AML-193 (cell line): ENCODE measurements at places on chromosomes 13 and 19.

DNA sequence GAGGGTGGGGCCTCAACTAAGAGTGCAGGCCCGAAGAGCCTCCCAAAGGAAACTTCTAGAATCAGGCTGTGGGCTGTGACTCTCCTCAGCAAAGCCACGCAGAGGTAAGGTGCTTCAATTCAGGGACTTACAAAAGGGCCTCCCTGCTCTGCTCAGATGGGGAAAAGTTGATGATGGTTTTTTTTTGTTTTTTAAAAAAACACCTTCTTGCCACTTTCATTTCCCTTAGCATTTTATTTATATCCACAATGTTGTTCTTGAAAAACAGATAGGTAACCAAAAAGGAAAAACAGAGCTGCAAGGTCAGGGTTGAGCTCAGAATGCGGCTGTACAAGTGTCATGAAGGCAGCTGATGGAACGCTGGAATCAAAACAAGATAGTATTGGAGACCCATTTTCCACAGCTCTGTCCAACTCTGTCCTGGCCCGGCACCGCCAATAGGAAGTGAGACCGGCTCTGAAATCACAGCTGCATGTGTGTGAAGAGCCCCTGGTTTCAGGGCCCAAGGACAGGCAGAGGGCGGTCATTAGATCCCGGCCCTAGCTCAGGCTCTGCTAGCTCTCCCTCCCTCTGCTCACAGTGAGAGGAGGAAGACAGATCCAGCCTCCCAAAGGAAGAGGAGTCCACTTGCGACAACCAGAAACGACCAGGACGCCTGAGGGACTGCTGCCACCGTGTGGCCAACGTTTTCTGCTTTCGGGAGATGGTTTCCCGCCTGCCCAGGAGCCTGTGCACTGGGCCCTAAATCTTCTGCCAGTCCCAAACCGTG lies 58.3 kb downstream of the KLF2 start:
- DNase-seq, result peak; percentile 55

DNA sequence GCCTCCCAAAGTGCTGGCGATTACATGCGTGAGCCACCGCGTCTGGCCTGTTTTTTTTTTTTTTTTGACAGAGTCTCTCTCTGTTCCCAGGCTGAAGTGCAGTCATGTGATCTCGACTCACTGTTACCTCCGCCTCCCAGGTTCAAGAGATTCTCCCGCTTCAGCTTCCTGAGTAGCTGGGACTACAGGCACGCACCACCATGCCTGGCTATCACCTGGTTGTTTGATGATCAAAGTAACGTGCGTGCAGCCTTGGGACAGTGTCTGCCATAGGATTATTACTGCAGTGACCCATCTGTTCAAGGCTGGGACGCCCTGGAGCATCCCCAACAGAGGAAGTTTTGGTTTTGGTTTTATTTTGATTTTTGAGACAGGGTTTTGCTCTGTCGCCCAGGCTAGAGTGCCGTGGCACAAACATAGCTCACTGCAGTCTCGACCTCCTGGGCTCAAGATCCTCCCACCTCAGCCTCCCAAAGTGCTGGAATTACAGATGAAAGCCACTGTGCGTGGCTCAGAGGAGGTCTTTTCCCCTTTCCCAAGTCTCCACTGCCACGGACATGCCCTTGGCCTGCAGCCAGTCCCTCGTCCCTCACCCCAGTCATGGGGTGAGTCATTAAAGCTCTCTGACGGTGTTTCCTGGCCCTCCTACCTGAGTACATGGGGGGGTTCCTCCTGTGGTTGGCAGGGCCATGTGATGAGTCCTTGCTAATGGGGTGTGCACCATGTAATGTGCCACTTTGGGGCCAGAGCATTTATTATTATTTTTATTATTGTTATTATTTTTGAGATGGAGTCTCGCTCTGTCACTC lies 65.6 kb downstream of the IER2 start:
- no peak for DNase-seq

DNA sequence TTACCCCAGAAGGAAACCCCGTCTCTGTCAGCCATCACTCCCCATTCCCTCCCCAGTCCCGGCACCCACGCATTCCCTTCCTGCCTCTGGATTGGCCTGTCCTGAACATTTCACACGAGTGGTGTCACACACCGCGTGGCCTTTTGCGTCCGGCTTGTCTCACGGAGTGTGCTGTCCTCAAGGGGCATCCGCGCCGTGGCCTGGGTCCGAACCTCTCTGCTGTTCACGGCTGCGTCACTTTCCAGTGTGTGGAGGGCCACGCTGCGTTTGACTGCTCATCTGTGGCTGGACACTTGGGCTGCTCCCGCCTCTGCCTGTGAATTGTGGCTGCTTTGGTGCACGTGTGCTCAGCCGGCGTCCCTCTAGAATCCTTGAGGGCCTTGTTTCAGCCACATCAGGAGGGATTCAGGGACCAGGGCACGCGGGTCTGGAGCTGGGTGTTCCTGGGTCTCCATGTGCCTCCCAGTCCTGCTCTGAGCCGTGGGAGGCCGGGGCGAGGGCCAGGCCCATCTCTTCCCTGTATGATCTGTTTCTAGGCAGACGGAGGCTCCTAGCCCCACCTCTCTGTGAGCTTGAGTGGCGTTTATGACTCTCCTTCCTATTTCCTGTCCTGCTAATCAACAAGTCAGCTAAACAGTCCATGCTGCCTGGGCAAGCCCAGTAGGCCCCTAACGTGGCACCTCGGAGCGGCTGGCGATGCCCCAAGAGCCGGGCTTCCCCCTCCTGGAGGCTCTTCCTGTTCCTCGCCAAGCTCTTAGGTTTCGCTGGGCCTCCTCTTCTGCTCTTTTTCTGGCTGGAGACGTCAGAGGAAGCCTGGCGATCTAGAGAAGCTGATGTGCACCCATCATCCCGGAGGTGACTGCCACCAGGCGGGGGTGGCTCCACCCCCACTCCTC lies 8.1 kb downstream of the STK11 start:
- DNase-seq, result no peak

DNA sequence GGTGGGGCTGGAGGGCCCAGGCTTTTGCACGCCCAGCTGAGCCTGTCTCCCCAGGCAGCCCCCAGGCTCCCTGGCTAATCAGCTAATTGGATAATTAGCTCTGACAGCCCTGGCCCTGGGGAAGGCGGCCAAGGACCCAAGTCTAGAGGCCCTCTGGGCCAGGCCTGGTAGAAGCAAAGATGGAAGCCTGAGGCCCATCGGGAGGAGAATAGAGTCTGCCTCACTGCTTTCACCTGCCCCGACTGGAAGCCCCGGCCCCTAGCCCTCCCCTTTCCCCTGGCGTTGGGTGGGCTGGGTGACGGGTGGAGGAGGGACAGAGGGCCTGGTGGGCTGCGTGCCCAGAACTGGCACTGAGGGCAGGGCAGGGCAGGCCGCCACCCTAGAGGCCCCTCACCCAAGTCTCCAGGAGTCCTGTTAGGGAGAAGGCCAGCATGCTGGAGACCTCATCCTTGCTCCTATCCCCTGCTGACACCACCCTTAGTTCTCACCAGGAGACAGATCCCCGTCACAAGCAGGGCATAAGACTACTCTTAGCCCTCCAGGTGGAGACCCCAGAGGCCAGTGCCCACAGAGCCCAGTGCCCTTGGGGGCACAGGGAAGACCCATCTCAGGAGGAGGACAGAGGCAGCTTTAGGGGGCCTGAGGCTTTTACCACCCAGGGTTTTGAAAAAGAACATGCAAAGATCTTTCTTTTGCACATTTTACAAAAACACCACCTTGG lies 12.0 kb downstream of the LYL1 start:
- DNase-seq, result no peak

GRCh38 chr19:23075031-23075733 lies 41.6 kb upstream of the ZNF730 start:
- DNase-seq, result no peak

DNA sequence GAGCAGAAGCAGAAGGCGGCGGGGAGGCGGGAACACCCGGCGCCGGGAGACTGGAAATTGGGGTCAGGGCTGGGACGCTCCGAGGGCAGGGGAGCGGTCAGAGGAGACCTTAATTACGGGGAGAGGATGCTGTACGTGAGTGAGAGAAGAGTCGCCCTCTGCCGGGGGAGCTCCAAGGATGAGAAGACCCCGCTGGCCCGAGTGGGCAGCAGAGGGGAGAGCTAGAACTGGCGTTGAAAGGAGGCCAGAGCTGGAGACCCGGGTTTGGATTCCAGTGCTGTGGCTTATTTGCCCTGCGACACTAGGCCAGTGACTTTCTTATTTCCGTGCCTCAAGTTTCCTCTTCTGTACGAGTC lies 536 bp downstream of the FAM32A start:
- DNase-seq, result peak; percentile 40

DNA sequence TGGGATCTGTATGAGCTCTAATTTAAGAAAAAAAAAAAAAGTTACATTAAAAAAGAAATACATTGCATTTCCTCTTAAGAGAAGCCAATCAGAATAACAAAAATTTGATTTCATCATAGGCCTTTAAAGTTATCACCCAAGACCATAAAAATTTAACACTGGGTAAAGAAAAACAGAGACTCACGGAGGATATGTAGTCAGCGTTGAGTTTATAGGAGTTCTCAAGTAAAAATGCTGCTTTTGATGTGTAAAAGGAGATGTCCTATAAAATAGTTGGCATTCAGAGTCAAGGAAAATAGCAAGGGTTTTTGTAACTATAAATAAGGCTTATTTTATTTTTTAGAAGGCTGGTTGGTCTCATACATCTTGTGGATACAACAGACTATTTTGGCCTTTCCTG lies 191.1 kb downstream of the EFNB2 start:
- DNase-seq, result no peak

- no peak for DNase-seq
Measured at GRCh38 chr19:29881386-29881785, 60.7 kb upstream of the URI1 start.

- DNase-seq, result no peak
Measured at GRCh38 chr19:8663920-8664670, 33.7 kb downstream of the NFILZ start.

GRCh38 chr13:87570669-87571068 lies 100.5 kb upstream of the SLITRK5 start:
- no peak for DNase-seq

GRCh38 chr19:15869109-15869555 lies 28.7 kb downstream of the CYP4F2 start:
- DNase-seq, result peak; percentile 99

DNA sequence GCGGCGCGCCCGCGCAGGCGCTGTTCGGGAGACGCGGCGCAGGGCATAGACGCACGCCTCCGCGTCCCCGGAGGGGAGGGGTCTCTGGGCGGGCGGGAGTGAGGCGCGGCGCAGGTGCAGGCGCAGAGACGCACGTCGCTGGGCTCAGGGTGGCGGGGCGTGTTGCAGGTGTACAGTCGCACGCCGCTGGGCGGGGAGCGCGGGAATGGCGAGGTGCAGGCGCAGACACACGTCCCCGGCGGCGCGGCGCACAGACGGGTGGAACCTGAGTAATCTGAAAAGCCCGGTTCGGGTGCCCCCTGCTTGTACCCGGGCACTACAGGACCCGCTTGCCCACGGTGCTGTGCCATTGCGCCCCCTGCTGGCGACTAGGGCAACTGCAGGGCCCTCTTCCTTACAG lies 44.7 kb downstream of the PLPP2 start:
- DNase-seq, result no peak

DNA sequence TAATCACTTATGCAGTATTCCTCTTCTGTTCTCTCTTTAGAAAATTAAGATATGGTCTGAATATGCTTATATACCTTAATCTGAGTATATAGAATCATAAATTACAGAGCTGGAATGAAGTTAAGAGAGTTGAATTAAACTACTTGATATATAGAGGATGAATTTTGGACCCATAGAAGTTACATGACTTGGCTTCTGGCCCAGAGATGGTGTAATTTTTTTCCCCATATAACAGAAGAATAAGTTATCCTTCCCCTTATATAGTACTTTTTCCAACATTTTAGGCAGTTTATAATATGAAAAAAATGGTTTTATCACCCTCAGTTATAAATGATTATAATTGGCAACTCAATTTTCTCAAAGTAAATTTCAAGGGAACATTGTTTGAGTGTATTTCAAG lies 616.3 kb downstream of the TBC1D4 start:
- DNase-seq, result no peak

DNA sequence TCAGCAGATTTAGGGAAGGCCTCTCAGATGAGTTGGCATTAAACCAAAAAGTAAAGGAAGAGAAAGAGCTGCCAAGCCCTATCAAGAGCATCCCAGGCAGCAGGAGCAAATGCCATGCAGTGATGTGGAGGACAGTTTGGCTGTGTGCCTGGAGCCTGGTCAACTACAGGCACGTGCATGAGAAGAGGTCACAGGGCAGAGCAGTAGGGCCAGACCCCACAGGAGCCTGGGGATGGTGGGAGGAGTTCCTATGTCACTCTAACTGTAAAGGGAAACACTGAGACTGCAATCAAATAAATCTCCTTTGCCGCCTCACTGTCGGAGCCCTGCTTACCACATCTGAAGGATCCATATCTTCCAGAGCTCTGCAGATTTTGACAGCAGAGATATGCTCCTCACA lies 240.5 kb downstream of the ENOX1 start:
- no peak for DNase-seq

DNA sequence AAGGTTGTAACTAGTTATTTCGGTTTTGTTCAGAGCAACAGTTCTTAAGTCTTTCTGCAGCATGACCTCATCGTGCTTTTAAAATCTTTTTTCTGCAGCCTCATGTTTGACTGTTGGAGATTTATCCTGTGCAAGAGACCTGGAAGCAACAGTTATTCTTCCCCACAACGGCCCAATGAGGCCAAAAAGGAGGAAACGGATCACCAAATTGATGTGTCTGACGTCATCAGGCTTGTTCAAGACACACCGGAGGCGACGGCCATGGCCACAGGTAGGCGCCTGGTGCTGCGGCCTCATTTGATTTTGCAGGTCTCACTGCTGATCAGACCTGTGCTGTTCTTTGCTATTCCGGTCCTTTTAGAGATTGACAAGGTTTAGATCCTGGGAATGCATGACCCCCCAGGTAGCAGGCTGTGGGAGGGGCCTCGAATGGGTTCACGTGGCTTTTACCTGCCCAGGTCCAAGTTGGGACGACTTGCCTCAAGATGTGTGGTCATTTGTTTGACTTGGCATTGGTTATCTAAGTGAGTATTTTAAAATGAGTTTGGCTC lies 66.8 kb upstream of the MCF2L start:
- no peak for DNase-seq

- DNase-seq, result no peak
Measured at GRCh38 chr19:2185734-2186070, 22.0 kb downstream of the DOT1L start.
